ENCODE measurements at places on chromosomes 2 and 18.

GRCh38 chr2:64558445-64559081, 34.4 kb downstream of the AFTPH start:
- no peak for DNase-seq

GRCh38 chr2:54632733-54633692, 90.4 kb upstream of the EML6 start:
- DNase-seq = no peak

GRCh38 chr2:23158306-23158705, 226.7 kb upstream of the KLHL29 start:
- DNase-seq = no peak

- DNase-seq = no peak
Measured at GRCh38 chr2:172870396-172870795, 134.8 kb downstream of the RAPGEF4 start.

- DNase-seq = no peak
Measured at GRCh38 chr2:63665846-63666475, 77.2 kb downstream of the MDH1 start.

DNA sequence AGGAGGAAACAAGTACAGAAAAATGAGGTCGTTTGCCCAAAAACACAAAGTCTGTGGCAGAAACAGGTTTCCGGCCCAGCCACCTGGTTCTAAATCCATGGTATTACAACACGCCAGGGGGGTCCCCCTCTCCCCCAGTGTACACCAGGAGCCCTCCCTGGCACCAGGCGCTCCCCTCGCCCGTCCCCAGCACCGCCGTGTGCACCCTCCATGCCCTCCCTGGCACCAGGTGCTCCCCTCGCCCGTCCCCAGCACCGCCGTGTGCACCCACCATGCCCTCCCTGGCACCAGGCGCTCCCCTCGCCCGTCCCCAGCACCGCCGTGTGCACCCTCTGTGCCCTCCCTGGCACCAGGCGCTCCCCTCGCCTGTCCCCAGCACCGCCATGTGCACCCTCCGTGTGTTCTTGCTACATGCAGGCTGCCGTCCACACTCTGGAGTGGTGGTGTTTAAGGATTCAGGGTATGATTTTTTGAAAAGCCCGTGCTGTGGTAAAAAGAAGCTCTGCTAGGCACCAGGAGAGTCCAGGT, 59.8 kb upstream of the NFATC1 start:
- DNase-seq = no peak

GRCh38 chr2:233051241-233052149, 8.6 kb upstream of the INPP5D start:
- DNase-seq = no peak

DNA sequence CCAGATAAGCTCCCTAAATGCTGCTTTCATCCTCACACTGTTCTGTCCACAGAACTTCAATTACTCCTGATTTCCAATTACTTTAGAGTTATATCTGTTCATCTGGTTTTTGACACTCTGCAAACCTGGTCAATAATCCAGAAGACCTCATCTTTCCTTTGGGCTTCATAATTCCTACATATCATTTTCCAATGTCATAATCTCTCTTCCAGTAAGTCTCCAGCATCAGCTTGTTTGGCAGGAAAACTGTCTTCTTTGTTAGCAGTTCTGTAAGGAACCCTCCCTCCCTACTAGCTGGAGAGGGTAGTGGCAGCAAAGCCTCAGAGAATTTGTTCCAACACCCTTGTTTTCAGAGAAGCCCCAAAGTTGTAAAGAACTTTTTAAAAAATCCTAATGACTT, 11.9 kb upstream of the SLC14A1 start:
- DNase-seq = no peak

- no peak for DNase-seq
Measured at GRCh38 chr2:221312634-221313033, 259.5 kb downstream of the EPHA4 start.

GRCh38 chr2:69529480-69529879, 92.2 kb upstream of the NFU1 start:
- no peak for DNase-seq

DNA sequence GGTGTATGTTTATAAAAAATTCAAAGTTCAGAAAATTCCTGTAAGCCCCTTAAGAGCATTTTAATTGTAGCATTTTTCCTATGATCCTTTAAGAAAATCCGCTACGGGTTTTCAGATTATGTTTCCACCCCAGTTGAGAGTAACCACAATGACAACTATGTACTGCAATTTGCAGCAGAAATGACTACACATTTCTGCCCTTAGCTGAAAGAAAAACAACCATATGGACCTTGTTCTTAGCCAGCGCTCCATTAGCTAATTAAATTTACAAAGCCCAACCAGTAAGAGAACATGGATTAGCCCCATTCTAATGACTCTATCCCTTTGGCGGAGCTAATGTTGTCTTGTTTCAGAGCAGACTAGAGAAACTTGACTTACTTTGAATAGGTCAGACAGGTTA, 247.6 kb downstream of the SLC8A1 start:
- DNase-seq = no peak

DNA sequence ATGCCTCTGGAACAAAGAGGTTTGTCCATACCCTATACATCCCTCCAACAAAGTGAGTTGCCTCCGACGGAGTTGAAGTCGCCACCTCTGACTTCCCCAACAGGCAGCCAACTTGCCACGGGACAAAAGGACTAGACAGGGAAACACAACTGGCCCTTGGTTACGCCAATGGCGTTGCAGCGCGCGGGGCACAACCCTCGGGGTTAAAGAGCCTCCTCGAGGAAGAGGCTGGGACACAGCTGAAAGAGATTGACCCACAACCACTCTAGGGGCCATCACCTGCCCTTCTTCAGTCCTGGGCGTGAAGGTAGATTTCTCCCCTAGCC, 545 bp downstream of the GTF3C2 start:
- no peak for DNase-seq

DNA sequence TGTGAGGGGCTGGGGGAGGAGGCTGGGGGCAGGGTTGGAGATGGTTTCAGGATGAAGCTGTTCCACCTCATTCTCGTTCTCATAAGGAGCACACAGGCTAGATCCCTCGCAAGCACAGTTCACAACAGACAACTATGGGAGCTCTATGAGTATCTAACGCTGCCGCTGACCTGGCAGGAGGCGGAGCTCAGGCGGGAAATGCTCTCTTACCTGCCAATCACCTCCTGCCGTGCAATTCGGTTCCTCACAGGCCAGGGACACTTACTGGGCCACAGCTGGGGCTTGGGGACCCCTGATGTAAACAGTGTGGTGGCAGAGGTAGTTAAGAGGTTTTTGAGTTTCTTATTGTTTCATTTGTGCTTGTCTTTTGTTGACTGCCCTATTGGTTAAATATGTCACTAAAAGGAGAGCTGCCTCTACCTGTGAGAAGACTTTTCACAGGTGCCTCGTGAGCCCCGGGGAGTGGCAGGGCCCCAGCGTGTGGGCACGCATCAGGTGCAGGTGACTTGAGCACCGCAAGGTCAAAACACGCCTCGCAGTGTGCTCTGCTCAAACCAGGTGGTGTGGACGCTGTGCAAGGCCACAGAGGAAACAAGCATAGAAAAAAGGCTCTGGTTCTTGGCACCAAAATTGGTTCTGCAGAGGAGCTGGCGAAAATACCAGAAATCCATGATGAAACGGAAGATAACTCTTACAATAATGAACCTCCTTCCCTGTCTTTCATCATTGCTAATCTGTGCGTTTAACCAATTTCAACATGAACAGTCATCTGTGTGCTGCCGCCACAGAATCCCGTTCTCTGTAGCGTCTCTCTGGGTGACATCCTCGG, 10.2 kb downstream of the MLPH start:
- no peak for DNase-seq

GRCh38 chr2:65130664-65131175, 814 bp upstream of the RAB1A start:
- DNase-seq = no peak

- DNase-seq = no peak
Measured at GRCh38 chr2:189943009-189943408, 119.5 kb downstream of the MSTN start.

DNA sequence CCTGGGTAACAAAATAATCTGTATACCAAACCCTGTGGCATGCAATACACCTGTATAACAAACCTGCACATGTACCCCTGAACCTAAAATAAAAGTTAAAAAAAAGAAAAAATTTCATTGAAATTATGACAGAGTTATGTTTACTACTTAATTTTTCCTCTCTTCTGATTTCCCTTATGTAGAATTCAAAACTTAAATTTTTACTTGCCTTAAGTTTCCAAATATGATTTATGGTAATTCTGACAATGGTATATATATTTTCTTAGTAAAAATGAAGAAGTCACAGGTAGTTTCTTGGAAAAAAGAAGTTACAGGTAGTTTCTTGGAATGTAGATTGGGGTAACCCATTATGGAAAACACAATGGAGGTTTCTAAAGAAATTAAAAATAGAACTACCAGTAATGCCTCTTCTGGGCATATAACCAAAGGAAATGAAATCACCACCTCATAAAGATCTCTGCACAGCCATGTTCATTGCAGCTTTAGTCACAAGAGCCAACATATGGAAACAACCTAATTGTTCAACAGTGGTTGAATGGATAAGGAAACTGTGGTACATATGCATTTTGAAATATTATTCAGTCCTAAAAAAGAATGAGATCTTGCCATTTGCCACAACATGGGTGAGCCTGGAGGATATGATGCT, 164.9 kb downstream of the BABAM2 start:
- DNase-seq = no peak

GRCh38 chr2:184256611-184257010, 341.7 kb upstream of the ZNF804A start:
- DNase-seq = no peak

GRCh38 chr2:52210161-52210560, 1178.2 kb upstream of the NRXN1 start:
- DNase-seq = no peak

DNA sequence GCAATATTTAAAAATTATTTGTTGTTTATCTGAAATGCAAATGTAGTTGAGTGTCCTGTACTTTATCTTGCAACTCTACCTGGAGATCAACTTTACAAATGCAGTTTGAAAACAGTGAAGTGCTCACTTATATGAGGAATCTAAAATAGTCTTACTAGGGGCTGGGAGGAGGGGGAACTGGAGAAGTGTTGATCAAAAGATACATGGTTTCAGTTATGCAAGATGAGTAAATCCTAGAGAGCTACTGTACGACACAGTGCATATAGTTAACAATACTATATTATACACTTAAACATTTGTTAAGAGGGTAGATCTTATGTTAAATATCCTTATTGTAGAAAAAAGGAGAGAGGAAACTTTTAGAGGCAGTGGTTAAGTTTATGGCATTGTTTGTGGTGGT, 241.9 kb downstream of the BCL11A start:
- DNase-seq = no peak

GRCh38 chr2:240355962-240356361, 79.5 kb upstream of the GPC1 start:
- no peak for DNase-seq

- DNase-seq = peak; percentile 50
Measured at GRCh38 chr2:170812710-170813600, 3.7 kb upstream of the GAD1 start.

- DNase-seq = no peak
Measured at GRCh38 chr2:238075397-238075796, 14.6 kb downstream of the SCLY start.

GRCh38 chr2:67674668-67675067, 277.5 kb downstream of the ETAA1 start:
- DNase-seq = no peak

DNA sequence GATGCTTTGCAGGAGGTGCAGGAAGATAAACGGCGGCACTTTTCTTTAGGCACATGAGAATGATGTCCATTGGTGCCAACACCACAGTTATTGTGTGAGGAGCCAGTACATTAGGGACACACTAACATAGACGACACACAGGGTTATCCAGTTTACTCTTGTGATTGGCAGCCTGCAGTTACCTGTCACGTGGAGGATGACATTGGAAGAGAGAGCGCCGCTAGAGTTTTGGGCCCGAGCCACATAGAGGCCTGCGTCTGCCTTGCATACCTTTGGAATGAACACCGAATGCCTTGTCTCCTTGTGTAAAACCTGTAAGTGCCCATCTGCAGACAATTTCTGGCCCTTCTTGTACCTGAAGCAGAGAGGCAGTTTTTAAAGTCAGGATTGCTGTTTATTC, 26.9 kb upstream of the TTN start:
- DNase-seq = no peak

- DNase-seq = no peak
Measured at GRCh38 chr2:180905461-180905860, 74.9 kb upstream of the UBE2E3 start.

GRCh38 chr2:98348066-98348561, 1.9 kb downstream of the CNGA3 start:
- no peak for DNase-seq

- peak; percentile 6 for DNase-seq
Measured at GRCh38 chr2:149799013-149799705, 211.6 kb upstream of the MMADHC start.

GRCh38 chr2:152542995-152543481, 174.2 kb downstream of the PRPF40A start:
- peak; percentile 61 for DNase-seq

GRCh38 chr2:138711812-138712211, 68.4 kb downstream of the NXPH2 start:
- DNase-seq = no peak

DNA sequence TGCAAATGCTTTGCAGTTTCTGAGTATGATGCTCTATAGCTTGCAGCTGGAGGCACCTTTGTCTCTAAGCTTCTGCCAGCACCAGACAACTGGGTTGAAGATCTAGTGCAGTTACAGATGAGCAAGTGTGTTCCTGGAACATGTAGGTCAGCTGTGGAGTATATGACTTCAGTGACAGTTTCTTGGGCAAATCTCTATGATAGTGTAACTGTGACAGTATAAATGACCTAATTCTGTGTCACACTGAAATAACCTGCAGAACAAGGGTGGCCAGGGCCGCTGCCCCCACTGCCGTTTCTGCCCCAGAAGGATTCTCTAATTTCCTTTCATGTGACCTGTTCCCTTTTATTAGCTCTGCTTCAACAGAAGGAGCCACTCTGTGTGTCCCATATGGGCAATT, 145.3 kb upstream of the DAPL1 start:
- no peak for DNase-seq

- no peak for DNase-seq
Measured at GRCh38 chr2:179882851-179883806, 21.7 kb upstream of the ZNF385B start.

DNA sequence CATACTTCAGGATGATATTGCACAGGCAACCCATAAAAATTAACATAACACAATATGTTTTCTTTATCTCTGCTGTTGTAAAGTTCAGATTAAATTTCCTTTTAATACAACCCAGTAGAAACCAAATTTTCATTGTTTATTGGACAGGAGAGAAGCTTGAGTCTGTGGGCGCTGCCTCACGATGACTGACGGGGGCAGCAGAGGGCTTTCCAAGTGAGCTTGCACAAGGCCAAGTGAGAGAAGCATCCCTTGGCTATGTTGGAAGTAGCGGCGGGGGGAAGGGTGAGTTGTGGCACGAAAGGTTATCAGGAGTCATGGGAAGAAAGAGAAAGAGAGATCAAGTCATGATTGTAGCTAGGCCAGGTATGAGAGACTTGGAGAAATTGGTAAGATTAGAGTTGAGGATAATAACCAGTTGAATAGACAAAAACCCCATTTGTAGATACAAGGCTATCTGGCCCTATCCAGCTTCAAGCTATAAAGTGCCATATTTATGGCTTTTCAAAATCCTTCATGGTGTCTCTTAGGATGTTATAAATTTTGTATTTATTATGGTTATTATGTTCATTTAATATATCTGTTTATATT, 413.7 kb upstream of the FAM98A start:
- DNase-seq = peak; percentile 53

GRCh38 chr2:23475473-23475872, 90.5 kb downstream of the KLHL29 start:
- no peak for DNase-seq

GRCh38 chr18:79796531-79797405, 970 bp upstream of the KCNG2 start:
- no peak for DNase-seq
